ENCODE measurements at places on chromosomes 5 and 9. TPM values are rescaled to one million over a fixed set of nuclear protein-coding genes. Genes with fewer than 3 reads are reported as not detected.

DNA sequence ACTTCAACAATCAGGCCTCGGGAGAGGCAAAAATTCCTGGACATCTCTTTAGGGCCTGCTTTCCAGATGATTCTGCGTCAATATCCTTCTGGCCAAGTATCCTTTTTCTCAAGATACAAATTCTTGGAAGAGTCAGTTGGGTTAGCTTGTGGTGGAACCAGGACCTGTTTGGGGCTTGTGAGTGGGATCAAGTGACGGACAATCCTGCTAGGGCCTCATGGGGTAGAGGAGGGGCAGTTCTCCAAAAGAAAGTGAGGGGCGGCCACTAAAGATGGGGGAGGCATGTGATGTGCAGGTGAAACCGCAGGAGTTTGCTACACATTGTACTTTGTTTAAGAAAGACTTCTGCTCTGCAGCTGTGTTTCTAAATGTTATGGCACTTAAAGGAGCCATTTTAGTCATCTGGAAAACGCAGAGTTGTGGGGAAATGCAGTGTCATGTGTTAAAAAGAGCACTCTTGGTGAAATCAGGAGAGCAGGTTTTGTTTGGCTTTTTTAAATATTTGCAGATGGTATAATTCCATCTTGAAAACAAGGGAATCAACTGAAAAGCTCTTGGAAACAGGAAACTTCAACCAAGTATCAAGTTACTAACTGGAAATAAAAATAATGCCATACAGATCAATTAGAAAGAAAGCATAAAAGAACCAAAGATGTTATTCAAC lies 27.4 kb upstream of the GSN start:
- no peak for DNase-seq

DNA sequence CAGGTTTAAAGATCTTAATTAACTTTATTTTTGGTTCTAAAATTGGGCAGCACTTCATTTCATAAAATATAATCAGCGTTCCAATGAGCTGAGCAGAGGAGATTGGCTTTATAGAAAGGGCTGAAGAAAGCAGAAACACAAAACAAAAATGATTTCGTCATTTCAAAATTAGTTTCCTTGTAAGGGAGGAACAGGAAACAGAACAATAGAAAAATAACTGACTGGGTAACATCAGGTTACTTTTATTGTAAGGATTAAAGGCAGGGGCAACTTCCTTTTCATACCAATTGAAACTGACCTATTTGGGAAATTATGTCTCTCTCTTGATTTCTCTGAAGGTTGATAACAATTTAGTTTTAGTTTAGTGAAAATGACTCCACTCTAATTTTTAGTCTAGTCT lies 157.1 kb downstream of the ATP10B start:
- no peak for DNase-seq

DNA sequence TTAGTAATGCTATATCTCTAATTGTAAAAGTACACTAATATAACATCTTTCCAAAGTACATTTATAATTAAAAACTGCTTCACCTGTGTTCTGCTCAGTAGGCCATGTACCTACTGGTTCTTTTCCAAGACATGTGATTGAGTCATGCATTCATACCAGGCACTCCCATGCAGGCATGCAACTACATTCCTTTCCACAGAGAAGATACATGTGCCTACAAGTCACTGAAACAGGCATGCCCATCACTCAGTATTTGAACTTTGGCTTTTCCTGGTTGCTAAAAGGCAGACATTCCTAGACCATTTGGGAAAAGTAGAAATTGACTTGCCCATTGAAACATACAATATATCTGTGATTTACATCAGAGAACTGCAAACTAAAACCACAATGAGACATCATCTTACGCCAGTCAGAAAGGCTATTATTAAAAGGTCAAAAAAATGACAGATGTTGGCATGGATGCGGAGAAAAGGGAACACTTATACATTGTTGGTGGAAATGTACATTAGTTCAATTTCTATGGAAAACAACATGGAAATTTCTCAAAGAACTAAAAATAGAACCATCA lies 148.3 kb upstream of the MOCS2 start:
- DNase-seq: no peak

GRCh38 chr5:153752890-153753289 lies 262.4 kb downstream of the GRIA1 start:
- no peak for DNase-seq

GRCh38 chr5:175694371-175695160 lies 36.7 kb downstream of the HRH2 start:
- no peak for DNase-seq

DNA sequence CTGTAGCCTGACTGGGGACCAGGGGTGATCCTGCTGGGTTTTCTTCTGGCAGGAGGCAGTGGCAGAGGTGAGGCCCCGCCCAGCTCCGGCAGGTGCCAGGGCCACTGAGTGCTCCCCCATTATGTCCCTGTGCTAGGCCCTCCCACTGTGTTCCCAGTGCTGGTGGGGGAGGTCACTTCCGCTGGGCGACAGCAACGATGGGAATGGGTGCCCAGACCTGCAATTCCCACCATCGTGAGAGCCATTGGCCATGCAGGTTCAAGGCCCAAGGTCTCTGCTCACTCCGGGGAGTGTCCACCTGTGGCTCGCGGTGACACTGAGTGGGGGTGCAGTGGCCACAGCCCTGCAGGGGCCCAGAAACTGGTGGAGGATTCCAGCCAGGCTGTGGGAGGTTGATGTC lies 98.6 kb downstream of the RXRA start:
- DNase-seq: no peak

ACOT12 gene
- total RNA-seq: not detected

PLEKHG4B gene
- total RNA-seq: 4.0 TPM

DNA sequence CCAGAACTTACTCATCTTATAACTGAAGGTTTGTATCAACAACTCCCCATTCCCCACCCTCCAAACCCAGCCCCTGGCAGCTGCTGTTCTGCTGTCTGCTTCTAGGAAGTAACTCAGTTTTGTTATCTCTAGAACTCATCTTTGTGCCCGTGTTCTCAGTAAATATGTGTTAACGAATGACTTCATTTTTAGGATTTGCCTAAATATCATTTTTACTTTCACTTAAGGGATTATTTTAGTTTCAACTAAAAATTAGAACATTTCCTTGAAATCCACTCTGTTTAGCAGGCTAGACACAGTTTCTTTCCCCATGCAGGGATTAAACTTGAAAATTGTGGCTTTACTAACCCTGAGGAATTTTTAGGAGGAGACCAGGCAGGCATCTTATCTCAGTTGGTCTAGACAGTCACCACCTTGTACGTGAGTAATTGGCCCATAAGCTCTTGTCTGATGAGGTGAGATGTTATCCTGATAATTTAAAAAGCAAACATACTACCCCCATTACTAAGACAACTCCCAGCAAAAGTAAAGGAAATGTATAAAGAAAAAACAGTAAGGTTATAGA lies 68.2 kb upstream of the TNFAIP8 start:
- no peak for DNase-seq

CLTB gene
- 179 TPM for total RNA-seq

FAM221B gene
- total RNA-seq: not detected

GRCh38 chr5:41246376-41246775 lies 33.0 kb upstream of the C6 start:
- DNase-seq: peak; percentile 26

DOCK2 gene
- total RNA-seq: 23.9 TPM

MEIKIN gene
- total RNA-seq: not detected

PDLIM4 gene
- total RNA-seq: 33.9 TPM

GRCh38 chr5:113390224-113390623 lies 44.6 kb downstream of the TSSK1B start:
- DNase-seq: no peak

GRCh38 chr5:132639706-132640130 lies 18.3 kb upstream of the IL13 start:
- no peak for DNase-seq

TIMD4 gene
- total RNA-seq: not detected

STX17 gene
- 38.5 TPM for total RNA-seq

GRCh38 chr9:118522093-118523028 lies 818.2 kb downstream of the TLR4 start:
- DNase-seq: peak; percentile 66

GRM6 gene
- not detected for total RNA-seq

FAT2 gene
- not detected for total RNA-seq

DNA sequence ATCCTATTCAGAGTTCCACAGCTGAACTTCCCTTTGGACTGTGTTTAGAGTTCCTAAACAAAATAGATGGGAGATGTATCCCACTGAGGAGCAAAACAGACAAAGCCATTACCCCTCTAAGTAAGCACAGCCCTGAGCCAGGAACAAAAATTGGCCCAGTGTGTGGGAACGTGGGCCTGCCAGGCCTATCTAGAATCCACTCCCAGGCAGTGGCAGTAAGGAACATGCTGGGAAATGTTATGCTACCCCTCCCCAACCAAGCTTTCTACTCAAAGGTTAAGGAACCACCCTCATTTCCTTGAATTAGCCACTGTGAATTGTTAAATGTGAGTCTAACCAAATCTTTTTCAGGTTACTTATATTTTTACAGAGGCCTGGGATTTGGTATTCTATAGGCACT lies 405.1 kb upstream of the PTGER4 start:
- no peak for DNase-seq

CD74 gene
- total RNA-seq: 142 TPM

GRCh38 chr5:165495829-165496380 lies 1990.5 kb downstream of the MAT2B start:
- DNase-seq: peak; percentile 9

- DNase-seq: no peak
Measured at GRCh38 chr9:104286799-104287198, 192.7 kb downstream of the SMC2 start.

DNA sequence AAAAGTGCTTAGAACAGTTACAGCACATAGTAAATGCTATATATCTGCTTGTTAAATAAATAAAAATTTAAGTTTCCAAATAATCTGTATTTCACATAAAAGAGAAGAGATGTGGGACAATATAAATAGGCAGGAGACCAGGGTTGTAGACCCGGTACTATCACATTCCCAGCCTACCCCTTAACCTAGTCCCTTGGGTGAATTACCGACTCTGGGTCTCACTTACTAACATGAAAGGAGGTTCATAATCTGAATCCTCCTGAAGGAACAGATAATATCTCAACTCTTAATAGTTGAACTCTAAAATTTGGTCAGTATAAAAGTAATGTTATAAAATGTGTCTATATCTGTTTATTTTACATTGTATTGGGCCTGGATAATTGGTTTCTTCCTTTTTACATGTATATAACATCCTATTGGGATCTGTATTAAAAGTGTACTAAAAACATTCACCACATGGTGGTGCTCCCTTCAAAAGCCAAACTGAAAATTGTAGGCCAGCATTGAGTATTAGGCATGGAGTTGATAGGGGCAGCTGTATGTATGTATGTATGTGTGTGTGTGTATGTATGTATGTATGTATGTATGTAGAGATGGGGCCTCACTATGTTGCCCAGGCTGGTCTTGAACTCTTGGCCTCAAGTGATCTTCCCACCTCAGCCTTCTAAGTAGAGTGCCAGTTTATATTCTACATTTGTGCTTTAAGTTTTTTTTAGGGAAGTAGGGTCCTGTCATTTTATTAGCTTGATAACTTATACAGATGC lies 64.2 kb upstream of the ABL1 start:
- peak; percentile 86 for DNase-seq

RMRP gene
- total RNA-seq: 137,340 TPM

- peak; percentile 45 for DNase-seq
Measured at GRCh38 chr5:61638476-61638875, 306.4 kb downstream of the ZSWIM6 start.

DNA sequence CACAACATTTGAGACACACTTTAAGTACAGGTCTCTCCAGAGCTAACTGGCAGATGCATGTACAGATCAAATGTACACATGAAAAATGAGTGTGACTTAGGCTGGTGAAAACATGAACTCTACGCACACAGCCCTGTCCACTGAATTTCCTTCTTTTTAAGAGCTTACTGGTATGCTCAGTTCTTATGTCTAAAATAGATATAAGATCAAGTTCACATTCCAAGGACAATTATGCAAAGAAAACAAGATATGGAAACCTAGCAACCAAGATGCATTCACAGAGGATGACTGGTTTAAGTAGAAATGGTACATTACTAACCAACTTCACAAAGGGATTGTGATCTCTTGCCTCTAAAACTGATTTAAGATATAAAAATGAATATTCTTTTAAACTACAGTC lies 56.7 kb downstream of the TLE1 start:
- no peak for DNase-seq

DNA sequence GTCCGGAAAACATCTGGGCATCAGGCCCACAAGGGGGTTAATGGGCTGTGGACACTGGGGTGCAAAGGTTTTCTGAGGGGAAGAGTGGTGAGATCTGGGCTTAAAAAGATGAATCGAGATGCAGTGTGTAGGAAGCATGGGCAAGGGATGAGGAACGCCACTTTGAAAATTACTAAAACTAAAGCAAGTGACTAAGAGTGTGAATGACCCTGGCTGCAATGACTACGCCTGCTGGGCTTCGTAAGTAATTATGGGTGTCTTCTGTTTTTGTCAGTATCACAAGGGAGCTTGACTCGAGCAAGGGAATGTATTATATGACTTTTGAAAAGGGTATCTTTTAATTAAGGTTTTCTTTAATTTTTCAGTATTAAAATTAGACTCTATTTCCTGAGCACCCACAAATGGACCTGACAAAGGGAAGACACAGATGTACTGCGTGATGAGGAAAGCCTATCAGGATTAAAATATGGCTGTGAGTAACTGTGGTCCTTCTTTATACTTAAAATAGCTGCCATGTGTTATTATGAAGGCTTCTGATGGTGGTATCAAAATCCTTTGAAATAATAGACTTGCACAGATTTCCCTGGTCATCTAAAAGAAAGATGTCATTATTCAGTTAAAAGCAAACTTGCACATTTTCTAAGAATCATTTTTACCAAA lies 4.2 kb downstream of the CTXN3 start:
- DNase-seq: no peak

NTNG2 gene
- total RNA-seq: not detected

DNA sequence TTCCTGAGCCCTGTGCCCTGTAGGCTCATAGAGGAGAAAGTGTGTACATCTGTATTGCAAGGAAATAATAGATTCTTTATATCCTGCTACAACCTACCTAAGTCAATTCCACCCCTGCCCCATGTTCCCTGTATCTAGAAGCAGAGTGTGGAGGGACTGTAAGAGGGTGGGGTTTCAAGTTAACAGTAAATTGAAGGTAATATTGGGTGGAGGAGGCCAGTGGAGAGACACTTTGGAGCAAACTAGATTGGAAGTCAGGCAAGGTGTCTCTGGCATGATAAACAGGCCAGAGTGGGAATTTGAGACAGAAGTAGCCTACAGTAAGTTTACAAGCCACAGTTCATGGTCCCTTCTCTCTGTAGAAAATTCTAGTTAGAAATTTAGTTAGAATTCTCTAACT lies 2.3 kb upstream of the HEMGN start:
- DNase-seq: no peak

GRCh38 chr9:95508968-95509850 lies 7.6 kb downstream of the PTCH1 start:
- peak; percentile 97 for DNase-seq

GRCh38 chr5:59537961-59538749 lies 355.4 kb downstream of the PDE4D start:
- peak; percentile 18 for DNase-seq

GRCh38 chr5:39197556-39197955 lies 21.8 kb downstream of the FYB1 start:
- no peak for DNase-seq

MYORG gene
- 19.6 TPM for total RNA-seq

All from stomach (tissue), 19 donors.